ENCODE measurements at places on chromosomes 12 and 14. TPM values are rescaled to one million over a fixed set of nuclear protein-coding genes. Genes with fewer than 3 reads are reported as not detected.

POTEG gene
- total RNA-seq = not detected

RIMBP2 gene
- not detected for total RNA-seq

AKT1 gene
- 88.9 TPM for total RNA-seq

NTF3 gene
- not detected for total RNA-seq

DNA sequence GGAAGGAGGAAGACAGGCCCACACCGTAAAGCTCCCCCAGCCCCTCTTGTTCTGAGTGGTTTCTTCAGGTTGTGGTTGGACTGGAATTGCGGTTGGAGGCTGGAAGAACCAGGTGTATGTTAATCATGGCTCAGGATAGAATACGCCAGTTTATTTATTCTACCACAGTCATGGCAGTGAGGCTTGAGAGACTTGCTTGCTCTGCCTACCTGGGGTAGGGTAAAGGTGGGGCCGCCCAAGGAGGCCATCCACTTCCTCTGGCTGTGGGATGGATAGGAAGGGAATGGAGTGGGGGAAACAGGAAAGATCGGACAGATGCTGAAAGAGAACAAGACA lies 8.1 kb downstream of the SHMT2 start:
- peaks cover 76% of the 10 kb centered on the region for H3K4me1 ChIP-seq
- peak overlapping the region; percentile 91 for H3K4me3 ChIP-seq
- peaks cover 28% of the 10 kb centered on the region for H3K36me3 ChIP-seq
- H3K27ac ChIP-seq = no peak overlapping the region
- DNase-seq = no peak

DNA sequence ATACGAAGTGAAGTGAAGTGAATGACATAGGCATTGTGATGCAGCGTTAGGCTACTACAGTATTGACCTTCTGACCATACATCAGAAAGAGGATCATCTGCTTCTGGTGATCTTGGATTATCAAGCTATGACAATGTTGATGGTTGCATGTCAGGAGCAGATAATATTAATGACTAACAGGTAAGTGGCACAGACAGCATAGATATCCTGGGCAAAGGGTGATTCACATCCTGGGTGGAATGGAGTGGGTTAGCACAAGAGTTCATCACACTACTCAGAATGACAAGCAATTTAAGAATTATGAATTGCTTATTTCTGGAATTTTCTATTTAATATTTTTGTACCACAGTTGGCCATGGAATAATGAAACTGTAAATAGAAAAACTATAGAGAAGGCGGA lies 397.9 kb upstream of the ATP2B1 start:
- H3K4me3 ChIP-seq = no peak overlapping the region
- H3K27me3 ChIP-seq = peaks cover 9% of the 10 kb centered on the region
- H3K27ac ChIP-seq = no peak overlapping the region
- no peaks in the 10 kb centered on the region for H3K36me3 ChIP-seq

GRCh38 chr12:46430340-46430948 lies 57.9 kb upstream of the SLC38A2 start:
- H3K27ac ChIP-seq = no peak overlapping the region
- H3K4me1 ChIP-seq = peaks cover 8% of the 10 kb centered on the region
- peak; percentile 26 for DNase-seq
- no peaks in the 10 kb centered on the region for H3K27me3 ChIP-seq
- peaks cover 8% of the 10 kb centered on the region for H3K36me3 ChIP-seq
- no peak overlapping the region for H3K4me3 ChIP-seq

GRCh38 chr12:1592444-1593173 lies 1.8 kb downstream of the FBXL14 start:
- peak overlapping the region; percentile 95 for H3K27ac ChIP-seq
- DNase-seq = peak; percentile 55
- peaks cover 66% of the 10 kb centered on the region for H3K4me1 ChIP-seq
- peaks cover 18% of the 10 kb centered on the region for H3K36me3 ChIP-seq

GRCh38 chr12:22709292-22709691 lies 84.3 kb downstream of the ETNK1 start:
- peak overlapping the region; percentile 5 for H3K4me3 ChIP-seq
- peaks cover 4% of the 10 kb centered on the region for H3K4me1 ChIP-seq
- H3K27ac ChIP-seq = no peak overlapping the region
- no peaks in the 10 kb centered on the region for H3K36me3 ChIP-seq

- no peaks in the 10 kb centered on the region for H3K27me3 ChIP-seq
- no peak overlapping the region for H3K27ac ChIP-seq
- H3K36me3 ChIP-seq = no peaks in the 10 kb centered on the region
- no peak overlapping the region for H3K4me3 ChIP-seq
These were observed 19.2 kb downstream of the PELI2 start for GRCh38 chr14:56137453-56137807.

- H3K27me3 ChIP-seq = no peaks in the 10 kb centered on the region
- DNase-seq = no peak
- H3K36me3 ChIP-seq = no peaks in the 10 kb centered on the region
- H3K4me1 ChIP-seq = peaks cover 14% of the 10 kb centered on the region
These were observed 15.5 kb downstream of the CCDC63 start for GRCh38 chr12:110862329-110862728.

DNA sequence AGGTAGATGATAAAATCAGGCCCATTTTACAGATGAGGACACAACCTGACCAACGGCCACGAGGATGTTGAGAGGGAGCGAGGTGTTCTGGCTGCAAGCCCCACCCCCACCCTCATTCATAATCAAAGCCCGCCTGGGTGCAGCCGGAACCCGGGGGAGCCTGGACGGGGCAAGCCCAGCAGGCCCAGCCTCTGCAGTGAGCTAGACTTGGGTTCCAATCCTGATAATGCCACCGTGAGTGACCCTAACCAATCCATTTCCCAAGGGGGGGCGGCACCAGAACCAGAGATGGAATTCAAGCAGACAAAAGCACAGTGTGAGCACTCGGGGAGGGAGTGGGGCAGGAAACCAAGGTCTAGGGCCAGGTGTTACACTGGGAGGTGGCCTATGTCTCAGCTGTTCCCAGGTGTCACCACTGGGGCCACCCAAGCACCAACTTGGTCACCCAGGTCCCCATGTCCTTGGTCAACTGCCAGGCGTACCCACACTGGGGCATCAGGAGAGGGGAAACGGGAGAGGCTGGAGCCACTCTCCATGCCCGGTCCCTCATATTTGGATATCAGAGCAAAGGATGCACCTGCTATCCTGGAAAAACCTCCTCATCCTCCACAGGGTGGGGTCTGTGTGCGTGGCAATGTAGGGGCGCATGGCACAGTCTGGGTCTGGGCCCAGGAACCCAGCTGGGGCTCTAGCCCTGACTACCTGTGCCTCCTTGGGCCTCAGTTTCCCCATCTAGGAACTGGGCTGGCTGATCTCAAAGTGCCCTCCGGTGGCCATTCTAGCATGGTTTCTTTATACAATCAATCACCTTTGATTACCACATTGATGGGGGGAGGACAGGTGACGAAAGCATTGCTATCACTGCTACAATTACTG lies 58.4 kb downstream of the FAM222A start:
- no peak overlapping the region for H3K27ac ChIP-seq
- no peaks in the 10 kb centered on the region for H3K36me3 ChIP-seq
- H3K27me3 ChIP-seq = no peaks in the 10 kb centered on the region

DNA sequence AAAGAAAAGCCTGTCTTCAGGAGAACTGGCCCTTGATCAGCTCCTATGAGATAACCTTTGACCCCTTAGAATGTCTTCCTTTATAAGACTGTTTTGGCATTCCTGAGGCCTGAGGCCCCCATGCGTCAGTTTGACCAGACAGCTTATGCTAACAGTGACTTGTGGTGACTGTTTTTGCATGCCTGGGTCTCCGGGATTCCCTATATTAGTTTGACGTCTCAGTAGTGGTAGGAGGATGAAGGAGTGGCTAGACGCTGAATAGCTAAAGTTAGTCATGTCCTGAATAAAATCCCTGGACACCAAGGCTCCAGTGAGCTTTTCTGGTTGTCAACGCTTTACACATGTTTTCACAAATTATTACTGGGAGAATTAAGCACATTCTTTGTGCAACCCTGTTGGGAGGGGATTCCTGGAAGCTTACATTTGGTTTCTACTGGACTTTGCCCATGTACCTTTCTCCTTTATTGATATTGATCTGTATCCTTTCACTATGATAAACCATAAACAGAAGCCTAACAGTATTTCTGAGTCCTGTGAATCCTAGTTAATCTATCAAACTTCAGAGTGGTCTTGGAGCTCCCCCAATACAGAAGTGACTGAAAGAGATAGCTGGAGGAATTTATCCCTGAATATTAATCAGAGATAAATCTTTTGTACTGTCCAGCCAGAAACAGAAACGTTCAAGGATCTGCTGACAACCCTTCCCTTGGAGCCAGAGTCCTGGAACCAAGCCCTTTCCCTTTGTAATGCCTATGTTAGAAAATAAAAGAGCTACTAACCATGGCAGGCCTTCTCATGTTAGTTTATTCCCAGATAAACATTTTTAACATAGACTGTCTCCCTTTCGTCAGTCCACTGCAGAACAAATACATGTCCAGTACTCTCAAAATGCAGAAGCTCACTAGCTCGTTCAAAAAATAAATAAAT lies 479.2 kb downstream of the RPS29 start:
- H3K27ac ChIP-seq = no peak overlapping the region
- H3K27me3 ChIP-seq = no peaks in the 10 kb centered on the region
- DNase-seq = no peak
- no peaks in the 10 kb centered on the region for H3K4me1 ChIP-seq
- no peaks in the 10 kb centered on the region for H3K36me3 ChIP-seq

DNA sequence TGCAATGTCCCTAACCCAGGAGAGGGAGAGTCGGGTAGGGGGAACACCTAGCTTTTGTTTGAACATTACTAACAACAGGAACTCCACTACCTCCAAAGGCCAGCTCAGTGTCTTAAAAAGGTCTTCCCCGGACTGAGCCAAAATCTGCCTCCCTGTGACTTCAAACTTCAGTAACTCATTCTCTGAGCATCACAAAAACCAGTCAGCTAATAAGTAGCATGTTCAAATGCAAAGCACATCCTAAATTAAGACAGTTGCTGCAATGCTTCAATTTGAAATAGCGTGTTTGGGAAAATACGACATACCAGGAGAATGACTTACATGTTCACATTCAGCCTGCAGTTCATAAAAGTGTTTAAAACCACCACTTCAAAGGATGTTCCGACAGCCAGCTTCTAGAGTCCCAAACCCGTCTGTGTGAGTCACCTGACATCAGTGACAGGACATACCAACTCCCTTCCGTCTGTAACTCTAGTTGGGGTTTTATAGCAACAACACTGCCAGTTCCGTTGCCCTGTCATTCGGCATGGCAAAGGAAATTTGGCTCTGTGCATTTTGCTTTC lies 13.0 kb downstream of the ZFP36L1 start:
- H3K36me3 ChIP-seq = no peaks in the 10 kb centered on the region
- peak overlapping the region; percentile 85 for H3K27ac ChIP-seq
- H3K4me1 ChIP-seq = peaks cover 77% of the 10 kb centered on the region
- H3K27me3 ChIP-seq = no peaks in the 10 kb centered on the region
- DNase-seq = peak; percentile 71

DNA sequence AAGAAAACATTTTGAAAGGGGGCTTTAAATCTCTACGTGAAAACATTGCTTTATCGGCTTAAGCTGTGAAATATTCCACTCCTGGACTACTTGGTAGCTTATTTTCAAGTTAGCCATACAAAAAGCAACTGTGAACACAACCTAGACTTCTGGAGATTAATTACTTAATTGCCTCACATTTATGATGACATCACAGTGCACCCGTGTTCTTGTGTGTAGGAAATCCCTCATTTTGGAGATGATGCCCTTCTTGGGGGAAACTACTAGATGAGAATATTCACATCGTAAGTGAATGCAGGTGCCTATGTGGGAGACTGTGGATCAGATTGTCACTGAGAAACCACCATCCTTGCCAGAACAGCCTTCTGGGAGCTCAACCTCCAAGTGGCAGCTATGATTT lies 10.5 kb upstream of the B4GALNT3 start:
- no peak for DNase-seq
- H3K27ac ChIP-seq = no peak overlapping the region
- no peaks in the 10 kb centered on the region for H3K4me1 ChIP-seq

GRCh38 chr12:95963096-95963495 lies 20.0 kb downstream of the AMDHD1 start:
- H3K36me3 ChIP-seq = peaks cover 6% of the 10 kb centered on the region
- H3K4me1 ChIP-seq = no peaks in the 10 kb centered on the region
- H3K4me3 ChIP-seq = no peak overlapping the region

GRCh38 chr12:65093606-65094005 lies 27.5 kb downstream of the WIF1 start:
- H3K4me3 ChIP-seq = no peak overlapping the region
- H3K27ac ChIP-seq = no peak overlapping the region
- DNase-seq = no peak
- no peaks in the 10 kb centered on the region for H3K36me3 ChIP-seq
- no peaks in the 10 kb centered on the region for H3K4me1 ChIP-seq

- H3K27ac ChIP-seq = no peak overlapping the region
- H3K36me3 ChIP-seq = no peaks in the 10 kb centered on the region
These were observed 37.0 kb upstream of the GALNT9 start for GRCh38 chr12:132366341-132366861.

DNA sequence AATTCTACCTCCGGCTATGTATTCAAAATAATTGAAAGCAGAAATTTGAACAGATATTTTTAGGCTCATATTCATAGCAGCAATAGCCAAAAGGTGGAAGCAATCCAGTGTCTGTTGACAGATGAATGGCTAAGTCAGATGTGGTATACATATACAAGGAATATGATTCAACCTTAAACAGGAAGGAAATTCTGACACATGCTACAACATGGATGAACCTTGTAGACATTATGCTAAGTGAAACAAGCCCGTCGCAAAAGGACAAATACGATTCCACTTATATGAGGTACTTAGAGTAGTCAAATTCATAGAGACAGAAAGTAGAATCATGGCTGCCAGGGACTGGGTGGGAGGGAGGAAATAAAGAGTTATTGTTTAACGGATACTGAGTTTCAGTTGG lies 331.6 kb downstream of the PCNX1 start:
- no peak for DNase-seq
- no peaks in the 10 kb centered on the region for H3K36me3 ChIP-seq
- H3K4me1 ChIP-seq = peaks cover 9% of the 10 kb centered on the region
- H3K27ac ChIP-seq = no peak overlapping the region
- H3K4me3 ChIP-seq = no peak overlapping the region
- no peaks in the 10 kb centered on the region for H3K27me3 ChIP-seq

DNA sequence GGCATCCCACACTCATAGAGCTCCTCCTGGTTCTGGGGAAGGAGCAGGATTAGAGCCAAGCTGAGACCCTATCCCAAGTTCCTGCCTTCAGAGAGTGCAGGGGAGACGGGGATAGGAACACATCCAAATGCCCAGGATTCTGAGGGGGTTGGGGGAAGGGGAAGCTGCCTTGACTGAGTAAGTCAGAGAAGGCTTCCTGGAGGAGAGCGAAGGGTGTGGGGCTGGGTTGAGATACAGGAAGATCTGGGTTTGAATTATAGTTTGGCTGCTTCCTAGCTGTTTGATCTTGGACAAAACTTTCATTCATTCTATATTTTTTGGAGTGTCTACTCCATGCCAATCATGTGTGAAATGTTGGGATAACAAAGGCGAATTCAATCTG lies 8.0 kb upstream of the AQP2 start:
- H3K27me3 ChIP-seq = no peaks in the 10 kb centered on the region
- H3K27ac ChIP-seq = no peak overlapping the region
- H3K4me1 ChIP-seq = peaks cover 11% of the 10 kb centered on the region
- H3K4me3 ChIP-seq = no peak overlapping the region

DNA sequence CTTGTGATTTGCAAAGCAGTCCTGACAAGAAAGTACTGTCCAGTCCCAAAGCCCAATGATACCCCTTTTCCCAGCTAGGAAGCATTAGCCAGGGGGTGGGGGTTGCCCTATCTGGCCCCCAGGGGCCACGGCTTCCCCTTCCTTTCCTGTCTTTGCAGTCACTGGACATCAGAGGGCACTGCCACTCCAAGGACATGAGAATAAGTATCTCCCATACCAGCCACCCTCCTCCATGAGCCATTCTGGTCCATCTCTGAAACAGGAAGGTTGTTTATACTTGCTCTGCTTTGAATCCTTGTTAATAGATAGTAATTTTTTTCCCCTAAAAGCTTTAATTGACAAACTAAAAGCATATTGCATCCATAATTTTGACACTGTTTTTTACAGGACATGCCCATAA lies 29.7 kb downstream of the RBM19 start:
- H3K27ac ChIP-seq = no peak overlapping the region
- peaks cover 46% of the 10 kb centered on the region for H3K36me3 ChIP-seq

Measured in naive thymus-derived CD8-positive, alpha-beta T cell (primary cell).